NCI-H510A treated with DMSO at 0.1 percent for 48 hours (cell line): ENCODE measurements at places on chromosomes 1 and 21.

- peak; percentile 59 for DNase-seq
Measured at GRCh38 chr1:206608108-206608698, 4.1 kb downstream of the EIF2D start.

GRCh38 chr1:210558302-210558701 is 229.6 kb downstream of the HHAT start:
- peak; percentile 70 for DNase-seq

- DNase-seq = no peak
Measured at GRCh38 chr1:79293611-79294010, 287.1 kb upstream of the ADGRL4 start.

DNA sequence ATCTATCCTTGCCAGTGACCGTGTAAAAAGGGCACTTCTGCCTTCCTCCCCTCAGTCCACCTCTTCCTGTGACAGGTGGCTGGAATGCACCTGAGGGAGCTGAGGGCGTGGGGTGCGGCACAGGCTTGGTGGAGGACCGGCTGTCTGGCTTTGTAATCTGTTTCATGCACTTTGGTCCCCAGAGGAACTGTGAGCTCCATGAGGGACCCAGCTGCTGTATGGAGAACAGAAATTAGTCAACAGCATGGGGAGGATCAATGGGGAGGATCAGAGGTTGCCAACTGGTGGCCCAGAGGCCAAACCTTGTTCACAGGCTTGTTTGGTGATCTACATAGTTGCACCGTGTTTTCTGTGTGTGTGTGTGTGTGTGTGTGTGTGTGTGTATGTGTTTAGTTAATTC is 19.0 kb upstream of the LUZP1 start:
- DNase-seq = no peak

DNA sequence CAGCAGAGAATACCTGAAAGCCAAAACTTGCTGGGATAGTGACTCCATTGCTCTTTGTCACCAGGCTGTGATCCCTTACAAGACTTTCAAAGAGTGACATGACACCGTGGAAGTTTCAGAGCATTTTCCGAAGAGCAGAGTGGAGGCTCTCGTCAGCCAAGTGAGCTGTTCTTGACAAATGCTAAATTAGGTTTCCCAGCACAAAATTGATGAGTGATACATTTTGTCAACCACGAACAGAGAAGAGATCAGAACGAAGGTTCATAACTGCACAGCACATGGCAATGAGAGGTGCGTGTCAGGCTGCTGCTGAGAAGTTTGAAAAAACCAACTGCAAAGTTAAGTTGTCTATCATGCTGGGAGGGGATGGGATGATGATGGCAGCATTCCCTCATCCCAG is 184.4 kb upstream of the C1orf174 start:
- no peak for DNase-seq

DNA sequence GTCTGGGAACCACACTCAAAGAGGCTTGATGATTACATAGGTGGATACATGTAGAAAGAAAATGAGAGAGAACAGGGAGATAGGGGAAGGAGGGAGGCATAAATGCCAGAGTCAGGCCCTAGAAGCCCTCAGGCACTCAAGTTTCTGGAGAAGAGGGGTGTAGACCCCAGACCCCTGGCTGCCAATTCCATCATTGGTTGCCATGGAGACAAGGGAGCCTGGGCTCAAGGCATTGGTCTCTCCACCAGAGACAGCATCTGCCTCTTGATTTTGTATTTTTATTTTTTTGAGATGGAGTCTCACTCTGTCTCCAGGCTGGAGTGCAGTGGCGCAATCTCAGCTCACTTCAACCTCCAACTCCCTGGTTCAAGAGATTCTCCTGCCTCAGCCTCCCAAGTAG is 114.3 kb upstream of the GRIK3 start:
- no peak for DNase-seq

DNA sequence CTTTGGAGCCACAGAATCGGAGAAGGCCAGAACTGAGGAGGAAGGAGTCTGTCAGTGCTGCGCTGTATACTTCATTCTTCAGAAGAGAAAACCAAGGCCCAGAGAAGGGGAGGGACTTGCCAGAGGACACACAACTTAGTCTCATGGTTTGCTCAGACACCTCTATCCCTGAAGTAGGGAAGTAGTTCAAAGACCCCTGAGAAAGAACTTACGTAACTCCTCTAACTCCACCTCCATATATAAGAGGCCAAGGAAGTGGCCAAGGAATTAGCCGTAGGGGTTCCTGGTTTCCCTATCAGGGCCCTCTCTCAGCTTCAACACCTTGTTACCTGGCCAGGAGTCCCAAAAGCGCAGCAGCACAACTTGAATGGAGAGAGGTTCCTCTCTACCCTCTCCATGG is 580 bp upstream of the NECTIN4 start:
- no peak for DNase-seq
